NCI-H2107 (cell line): ENCODE measurements at places on chromosomes 7 and 10.

GRCh38 chr10:20614911-20615310 lies 282.2 kb downstream of the NEBL start:
- no peak for DNase-seq

GRCh38 chr10:70908406-70909296 lies 20.3 kb upstream of the PCBD1 start:
- no peak for DNase-seq

GRCh38 chr7:45988405-45989057 lies 67.5 kb upstream of the IGFBP3 start:
- no peak for DNase-seq

DNA sequence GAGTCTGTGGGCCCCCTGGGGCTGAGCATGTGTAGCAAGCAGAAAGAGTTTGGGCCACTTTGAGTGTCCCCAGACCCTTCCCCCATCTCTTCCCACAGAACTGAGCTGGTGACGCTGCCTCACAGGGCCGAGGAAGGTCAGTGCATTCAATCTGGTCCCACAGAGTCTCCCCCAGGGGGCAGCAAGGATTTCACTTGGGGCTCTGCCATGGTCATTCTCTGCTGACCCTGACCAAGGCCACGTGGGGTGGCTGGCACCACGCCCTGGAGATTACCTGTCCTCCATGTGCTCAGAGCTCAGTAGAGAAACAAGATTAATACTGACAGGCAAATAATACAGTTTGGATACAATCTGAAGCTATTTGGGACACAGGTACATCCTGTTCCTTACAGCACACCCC lies 30.2 kb downstream of the ADRA2A start:
- no peak for DNase-seq

- DNase-seq: no peak
Observed at GRCh38 chr7:142468871-142469665, 211.2 kb upstream of the PRSS58 start.

- no peak for DNase-seq
Observed at GRCh38 chr7:84142726-84143125, 51.9 kb downstream of the SEMA3A start.

- no peak for DNase-seq
Observed at GRCh38 chr7:121442845-121443244, 46.7 kb upstream of the FAM3C start.

DNA sequence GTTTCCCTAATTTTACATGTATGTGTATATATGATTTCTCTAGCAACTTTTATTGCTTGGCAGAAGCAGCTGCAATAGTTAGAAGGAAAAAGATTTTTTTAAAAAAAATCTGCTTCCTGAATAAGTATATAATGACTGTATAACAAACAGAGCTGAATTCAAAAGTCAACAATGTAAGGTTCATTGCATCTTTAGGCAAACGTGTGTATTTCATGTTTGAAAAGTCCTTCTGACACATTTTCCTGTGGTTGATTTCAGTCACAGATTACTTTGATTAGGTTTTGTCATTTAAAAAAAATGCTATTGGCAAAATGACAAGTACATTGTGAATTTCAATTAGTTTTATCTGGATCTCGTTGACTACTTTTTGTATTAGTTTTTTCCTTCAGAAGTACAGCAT lies 231.0 kb downstream of the CSTF2T start:
- no peak for DNase-seq

GRCh38 chr7:157405501-157405900 lies 68.7 kb downstream of the DNAJB6 start:
- no peak for DNase-seq

GRCh38 chr10:107687701-107688100 lies 523.2 kb upstream of the SORCS1 start:
- no peak for DNase-seq

DNA sequence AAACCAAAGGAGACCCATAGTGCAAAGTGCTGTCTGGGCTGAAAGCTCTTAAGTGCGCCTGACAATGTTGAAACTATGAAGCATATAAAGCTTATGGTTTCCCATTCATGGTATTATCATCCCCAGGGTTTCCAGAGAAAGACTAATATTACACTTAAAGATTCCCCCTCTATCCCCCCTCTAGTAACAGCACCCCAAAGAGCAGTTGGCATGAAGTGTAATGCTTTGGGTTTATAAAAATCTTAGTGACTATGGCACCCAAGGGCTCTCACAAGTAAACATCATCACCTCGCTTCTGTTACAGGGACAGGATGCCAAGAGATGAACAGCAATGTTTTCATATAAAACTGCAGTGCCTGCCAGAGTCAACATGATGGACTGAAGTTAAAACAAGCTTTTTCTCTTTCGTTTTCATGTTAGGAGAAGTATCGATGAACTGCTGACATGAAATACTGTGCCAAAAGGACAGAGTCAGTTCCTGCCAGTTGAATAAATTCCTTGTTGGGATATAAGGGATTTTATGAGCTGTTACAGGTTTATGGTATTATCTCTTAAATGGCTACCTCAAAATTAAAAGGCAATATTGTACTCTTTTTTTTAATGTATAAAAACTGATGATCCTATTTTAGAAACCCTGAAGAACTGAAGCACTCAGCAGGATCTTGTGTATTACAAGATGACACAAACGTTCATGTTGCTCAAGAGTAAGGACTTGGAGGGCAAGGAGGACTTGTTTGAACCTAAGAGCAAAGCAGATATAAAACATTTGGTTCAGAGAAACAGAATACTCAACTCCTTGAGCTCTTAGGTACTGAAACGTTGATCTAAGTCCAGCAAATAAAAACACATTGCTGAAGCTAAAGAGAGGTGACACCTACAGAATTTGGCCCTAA lies 203.7 kb upstream of the IMMP2L start:
- DNase-seq: no peak

DNA sequence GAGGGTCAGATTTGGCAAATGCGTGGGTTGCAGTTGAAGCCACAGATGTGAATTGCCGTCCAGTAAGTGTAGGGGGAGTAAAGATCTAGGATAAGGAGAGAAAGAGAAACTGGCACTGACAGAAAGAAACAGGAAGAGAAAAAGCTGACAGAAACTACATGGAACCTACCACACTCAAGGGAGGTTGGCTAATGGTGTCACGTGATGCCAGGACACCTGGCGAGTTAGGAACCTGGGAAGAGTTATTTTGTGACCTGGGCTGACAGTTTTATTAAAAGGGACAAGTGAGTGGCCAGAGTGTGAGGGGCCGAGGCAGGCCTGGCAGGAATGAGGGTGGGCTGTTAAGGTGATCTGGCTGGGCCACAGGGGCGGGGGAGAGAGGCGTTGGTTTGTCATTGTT lies 188.7 kb downstream of the ADARB2 start:
- no peak for DNase-seq

DNA sequence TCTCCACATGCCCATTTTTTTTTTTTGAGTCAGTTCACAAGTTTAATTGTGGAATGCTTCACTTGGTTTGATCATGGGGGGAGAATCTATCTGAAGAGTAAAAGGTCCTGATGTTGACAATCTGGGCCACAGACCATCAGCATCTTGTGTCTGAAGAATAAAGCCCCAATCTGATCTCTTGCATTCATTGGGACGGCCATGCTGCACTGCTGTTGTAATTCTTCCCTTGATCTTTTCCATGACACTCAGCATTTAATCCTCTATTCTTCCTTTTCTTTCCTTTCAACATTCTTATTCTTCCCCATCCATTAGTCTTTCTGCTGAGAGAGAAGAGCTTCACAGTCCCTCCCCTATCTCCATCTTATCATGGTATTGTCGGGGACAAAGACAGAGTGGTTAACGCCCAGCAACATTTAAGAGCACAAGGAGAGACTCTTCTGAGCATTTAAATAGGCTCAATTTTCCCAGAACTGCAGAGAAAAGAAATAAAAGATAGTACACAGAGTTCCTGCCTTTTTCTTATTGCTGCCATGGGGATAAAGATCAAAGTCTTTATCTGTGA lies 1157.3 kb downstream of the SORCS3 start:
- no peak for DNase-seq

GRCh38 chr10:123986736-123987135 lies 95.1 kb upstream of the CPXM2 start:
- DNase-seq: no peak

DNA sequence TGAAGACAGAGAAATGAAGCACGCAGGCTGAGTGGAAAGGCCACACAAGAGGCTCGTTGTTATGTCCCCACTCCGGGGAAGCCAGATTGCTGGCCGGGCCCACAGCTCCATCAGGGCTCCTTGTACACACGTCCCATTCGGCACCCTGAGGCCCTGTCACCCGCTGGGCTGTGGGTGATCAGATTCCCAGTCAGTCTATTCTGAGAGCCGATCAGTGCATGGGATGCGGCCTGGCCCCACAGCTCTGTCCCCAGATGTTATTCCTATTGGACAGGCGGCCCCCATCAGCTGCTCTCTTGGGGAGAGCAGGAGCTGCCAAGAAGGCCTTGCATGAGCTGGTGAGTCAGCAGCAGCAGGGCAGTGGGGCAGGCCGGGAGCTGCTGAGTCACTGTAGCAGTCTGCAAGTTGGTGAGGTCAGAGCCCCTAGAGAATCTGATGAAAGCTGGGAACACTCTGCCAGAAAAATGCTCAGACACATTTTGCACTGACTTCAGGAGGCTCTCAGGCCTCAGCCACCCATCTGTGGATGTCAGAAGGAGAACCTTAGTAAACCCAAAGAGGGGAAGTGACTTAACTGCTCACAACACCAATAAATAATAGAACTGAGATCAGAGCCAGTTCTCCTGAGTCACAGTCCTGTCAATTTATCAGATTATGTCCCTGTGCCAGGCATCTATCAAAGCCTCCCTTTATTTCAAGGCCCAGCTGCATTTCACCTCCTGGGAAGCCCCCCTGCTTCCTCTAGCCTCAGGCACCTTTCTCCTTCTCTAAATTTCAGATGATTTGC lies 9.4 kb upstream of the PSAP start:
- peak; percentile 52 for DNase-seq

GRCh38 chr7:458511-459245 lies 61.0 kb downstream of the PDGFA start:
- DNase-seq: no peak

GRCh38 chr10:13222566-13222965 lies 11.6 kb downstream of the UCMA start:
- no peak for DNase-seq

DNA sequence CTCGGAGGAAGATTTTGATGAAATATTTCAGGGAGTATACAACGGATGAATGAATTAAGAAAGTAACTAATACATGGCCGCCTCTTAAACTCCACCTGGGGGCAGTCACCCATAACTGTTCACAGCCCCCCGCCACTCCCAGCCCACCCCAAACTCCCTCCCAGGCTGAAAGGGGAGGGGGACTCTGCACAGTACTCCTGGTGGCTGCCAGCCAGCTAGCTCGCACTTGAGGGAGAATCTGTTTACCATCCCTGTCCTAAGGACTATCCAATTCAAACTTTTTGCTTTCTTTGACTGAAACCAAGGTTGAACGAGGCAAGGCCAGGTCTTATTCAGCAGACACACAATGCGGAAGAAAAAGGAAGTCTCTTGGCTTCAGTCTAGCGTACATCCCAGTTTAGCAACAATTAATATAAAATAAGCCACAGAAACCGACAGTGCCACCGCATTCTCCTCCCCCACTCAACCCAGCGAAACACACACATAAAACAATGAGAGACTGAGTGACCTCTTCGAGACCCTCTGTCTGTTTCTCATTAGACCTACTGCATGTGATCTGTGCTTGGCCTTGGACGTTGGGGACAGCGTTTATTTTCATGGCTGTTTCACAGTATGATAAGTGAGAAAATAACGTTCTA lies 219.5 kb downstream of the GLI3 start:
- no peak for DNase-seq

DNA sequence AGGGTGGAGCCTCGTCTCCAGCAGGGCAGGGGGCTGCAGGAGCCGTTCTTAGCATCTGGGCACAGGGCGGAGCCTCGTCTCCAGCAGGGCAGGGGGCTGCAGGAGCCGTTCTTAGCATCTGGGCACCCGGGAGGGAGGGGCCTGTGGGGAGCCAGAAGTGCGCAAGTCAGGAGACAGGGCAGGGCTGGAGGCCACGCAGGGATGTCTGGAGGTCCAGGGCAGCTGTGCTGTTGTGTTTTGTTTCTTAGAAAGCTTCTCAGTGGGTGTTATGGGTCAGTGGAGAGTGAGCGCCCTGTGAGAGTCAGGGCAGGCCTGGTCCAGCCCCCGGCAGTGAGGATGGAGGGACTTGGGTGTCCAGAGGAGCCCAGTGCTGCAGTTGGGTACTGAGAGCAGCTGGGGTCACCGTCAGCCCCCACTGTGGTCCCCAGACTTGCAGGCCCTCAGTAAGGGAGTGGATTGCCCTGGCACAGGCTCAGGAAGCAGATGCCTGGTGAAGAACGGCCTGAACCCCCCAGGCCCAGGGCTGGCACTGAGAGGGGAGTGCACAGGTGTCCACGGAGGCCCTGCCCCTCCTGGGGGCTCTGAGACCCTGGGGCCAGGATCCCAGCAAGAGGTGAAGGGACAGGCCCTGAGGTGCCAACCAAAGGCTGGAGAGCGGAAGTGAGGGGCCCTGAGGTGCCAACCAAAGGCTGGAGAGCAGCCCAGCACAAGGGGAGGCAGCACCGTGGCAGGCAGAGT lies 29.8 kb downstream of the FAM20C start:
- no peak for DNase-seq

DNA sequence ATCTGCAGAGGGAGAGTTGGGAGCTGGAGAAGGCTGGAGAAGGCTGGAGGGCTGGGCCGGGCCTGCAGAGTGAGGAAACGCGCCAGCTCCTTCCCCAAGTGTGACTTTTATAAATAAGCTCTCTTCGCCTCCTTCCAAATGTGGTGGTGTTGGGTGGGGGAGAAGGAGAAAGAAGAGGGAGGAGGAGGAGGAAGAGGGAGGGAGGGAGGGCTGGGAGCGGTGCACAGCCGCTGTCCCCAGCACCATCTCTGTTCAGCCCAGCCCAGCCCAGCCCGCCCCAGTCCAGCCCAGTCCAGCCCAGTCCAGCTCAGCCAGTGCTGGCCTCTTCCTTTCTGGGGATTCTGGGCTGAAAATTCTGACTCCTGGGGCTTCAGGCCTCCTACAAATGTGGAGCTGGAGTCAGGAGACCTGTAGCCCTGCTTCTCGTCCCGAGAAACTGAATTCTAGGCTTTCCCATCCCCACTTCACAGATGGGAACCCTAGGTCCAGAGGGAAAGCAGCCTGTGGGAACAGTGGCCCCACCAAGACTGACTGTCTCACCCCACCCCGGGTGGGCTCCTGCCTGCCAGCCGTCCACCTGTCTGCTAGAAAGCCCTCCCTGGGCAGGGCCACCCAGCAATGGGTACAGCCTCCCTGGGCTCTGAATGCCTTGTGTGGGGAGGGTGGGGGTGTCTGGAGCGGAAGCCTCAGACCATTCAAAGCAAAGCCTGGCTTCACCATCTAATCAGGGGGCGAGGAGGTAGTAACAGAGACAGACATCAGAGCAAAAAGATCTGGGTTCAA lies 2.3 kb downstream of the STX1A start:
- DNase-seq: no peak
